ENCODE measurements at places on chromosomes 2 and 18.

DNA sequence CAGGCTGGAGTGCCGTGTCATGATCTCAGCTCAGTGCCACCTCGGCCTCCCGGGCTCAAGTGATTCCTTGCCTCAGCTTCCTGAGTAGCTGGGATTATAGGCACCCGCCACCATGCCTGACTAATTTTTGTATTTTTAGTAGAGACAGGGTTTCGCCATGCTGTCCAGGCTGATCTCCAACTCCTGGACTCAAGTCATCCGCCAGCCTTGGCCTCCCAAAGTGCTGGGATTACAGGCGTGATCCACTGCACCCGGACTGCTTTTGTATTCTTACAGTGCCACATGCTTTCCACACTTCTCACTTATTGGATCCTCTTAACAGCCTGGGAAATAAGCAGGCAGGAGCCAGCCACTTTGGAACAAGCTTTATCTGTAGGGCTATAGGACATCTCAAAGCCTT lies 25.3 kb upstream of the BCL2L11 start:
- DNase-seq: no peak

DNA sequence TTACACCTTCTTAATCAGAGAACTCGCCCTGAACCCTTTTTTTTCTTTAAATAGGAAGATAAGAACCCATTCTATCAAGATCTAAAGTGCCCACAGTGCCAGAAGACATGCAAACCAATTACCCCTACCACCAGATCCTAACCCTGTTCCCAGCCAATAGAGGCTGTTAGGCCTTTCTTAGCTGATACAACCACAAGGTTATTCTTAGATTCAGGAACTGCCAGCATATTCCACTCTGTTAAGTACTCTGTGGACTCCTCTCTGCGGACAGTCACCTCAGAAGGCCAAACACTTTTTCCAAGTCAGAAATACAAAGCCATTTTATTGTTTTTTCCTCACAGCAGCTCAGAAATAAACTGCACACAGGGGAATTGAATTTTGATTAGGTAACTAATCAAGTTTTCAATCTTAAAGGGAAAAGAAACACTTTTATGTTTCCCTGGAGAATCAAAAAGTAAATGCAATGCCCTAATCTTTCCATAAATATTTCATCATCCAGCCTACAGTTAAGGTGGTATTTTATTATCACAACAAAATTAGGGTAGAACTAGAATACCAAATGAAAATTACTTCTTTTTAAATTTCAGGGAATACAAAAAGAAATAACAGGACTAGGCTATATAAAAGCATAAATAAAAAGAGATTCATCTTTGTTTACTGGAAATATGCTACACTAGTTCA lies 111.4 kb downstream of the NBAS start:
- DNase-seq: no peak

DNA sequence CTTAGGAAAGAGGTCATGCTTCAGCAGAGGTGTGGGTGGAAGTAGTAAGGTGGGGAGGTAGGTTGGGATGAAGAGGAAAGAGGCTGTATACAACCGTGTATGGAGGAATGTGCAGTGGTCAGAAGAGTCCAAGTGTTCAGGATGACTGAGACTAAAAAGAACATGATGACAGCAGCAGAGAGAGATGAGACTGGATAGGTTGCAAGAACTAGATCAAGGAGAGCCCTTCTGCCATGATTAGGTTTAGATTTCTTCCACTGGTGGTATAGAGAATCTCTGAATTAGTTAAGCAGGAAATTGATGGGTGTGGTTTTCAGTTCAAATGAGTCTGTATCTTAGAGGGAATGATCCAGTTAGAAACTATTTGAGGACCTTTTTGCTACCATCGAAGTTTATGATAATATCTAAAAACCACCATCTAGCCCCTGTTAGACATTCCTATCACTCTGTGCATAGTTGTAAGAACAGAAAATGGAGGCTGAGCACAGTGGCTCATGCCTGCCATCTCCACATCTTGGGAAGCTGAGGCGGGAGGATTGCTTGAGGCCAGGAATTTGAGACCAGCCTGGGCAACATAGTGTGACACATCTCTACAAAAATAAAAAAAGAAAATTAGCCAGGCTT lies 221.0 kb downstream of the LTBP1 start:
- DNase-seq: no peak

- no peak for DNase-seq
Measured at GRCh38 chr18:46152808-46153617, 48.8 kb downstream of the HAUS1 start.

DNA sequence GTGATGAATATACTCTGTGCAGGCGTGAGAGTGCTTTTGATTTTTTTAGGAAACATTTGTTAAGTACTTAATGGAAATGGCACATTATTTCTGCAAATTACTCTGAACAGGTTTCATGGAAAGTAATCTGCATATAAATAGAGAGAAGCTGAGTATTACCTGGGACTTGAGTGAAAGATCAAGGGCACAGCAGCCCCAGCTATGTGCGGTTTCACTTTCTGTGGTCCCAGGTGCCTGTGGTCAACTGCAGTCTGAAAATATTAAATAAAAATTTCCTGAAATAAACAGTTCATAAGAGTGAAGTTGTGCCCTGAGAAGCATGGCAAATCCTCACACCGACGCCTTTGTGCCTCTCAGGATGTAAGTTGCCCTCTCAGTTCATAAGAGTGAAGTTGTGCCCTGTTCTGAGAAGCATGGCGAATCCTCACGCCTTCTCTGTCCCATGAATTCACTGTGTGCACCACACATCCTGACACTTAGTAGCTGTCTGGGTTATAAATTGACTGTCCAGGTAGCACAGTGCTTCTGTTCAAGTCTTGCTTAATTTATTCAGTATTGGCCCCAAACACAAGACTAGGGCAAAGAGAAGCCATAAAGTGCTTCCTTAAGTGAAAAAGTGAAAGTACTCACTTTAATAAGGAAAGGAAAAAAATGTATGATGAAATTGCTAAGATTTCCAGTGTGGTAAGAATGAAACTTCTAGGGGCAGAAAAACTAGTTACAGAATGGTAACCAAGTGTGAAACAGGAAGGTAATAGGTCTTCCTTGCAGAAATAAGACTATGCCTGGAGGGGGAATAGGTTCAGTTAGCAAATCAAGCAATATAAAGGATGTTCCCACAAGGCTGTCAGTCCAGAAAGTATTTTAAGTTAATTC lies 4.3 kb upstream of the SNTG2 start:
- no peak for DNase-seq

- no peak for DNase-seq
Measured at GRCh38 chr2:163800951-163801381, 65.2 kb upstream of the FIGN start.

GRCh38 chr2:218028562-218029348 lies 26.0 kb upstream of the TNS1 start:
- no peak for DNase-seq

DNA sequence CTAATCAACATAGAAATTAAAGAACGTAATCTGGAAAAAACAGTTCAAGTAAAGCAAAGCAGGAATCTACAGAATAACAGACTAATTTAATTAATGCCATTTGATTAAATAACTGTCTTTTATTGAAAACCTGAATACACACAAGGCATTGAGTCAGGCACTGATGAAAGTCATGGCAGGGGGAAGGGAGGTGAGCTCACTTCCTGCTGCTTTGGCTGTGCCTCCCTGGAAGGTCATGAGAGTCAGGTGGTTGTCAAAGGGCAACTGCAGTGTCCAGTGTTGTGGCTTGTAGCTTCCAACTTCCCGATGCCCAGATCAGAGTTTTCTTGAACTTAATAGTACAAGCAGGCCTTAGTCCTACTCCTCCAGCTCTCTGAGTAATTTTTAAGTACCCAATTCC lies 180.9 kb downstream of the PID1 start:
- DNase-seq: no peak

- DNase-seq: no peak
Measured at GRCh38 chr2:205235434-205235833, 446.9 kb upstream of the NRP2 start.

- DNase-seq: no peak
Measured at GRCh38 chr18:67553437-67553836, 36.9 kb upstream of the DSEL start.

GRCh38 chr2:173711816-173712215 lies 253.4 kb downstream of the SP3 start:
- no peak for DNase-seq

All from activated T-helper 1 cell treated with anti-CD3 and anti-CD28 coated beads, Interleukin-2, amount 50 U/mL, for 16 hours (primary cell).